CD4-positive, CD25-positive, alpha-beta regulatory T cell (primary cell): ENCODE measurements at places on chromosomes 1 and 21. TPM values are rescaled to one million over a fixed set of nuclear protein-coding genes. Genes with fewer than 3 reads are reported as not detected.

Gene MSH4
- polyA plus RNA-seq = not detected

Gene TMEM63A
- polyA plus RNA-seq = 66.9 TPM

Gene EYA3
- 5.6 TPM for polyA plus RNA-seq

Gene NTPCR
- polyA plus RNA-seq = 22.3 TPM

Gene CLDN14
- not detected for polyA plus RNA-seq

Gene LDLRAD1
- not detected for polyA plus RNA-seq

Gene UHMK1
- polyA plus RNA-seq = 56.8 TPM

Gene ILDR2
- 0.29 TPM for polyA plus RNA-seq

Gene OR6N1
- not detected for polyA plus RNA-seq

Gene F13B
- polyA plus RNA-seq = not detected

Gene FAM72B
- 1.1 TPM for polyA plus RNA-seq

Gene C1orf174
- polyA plus RNA-seq = 26.3 TPM

Gene RSBN1
- 52.7 TPM for polyA plus RNA-seq

Gene RIMKLA
- not detected for polyA plus RNA-seq

Gene TMEM200B
- polyA plus RNA-seq = not detected

Gene C8A
- not detected for polyA plus RNA-seq

Gene OR2T34
- not detected for polyA plus RNA-seq

Gene SLC44A5
- 1.4 TPM for polyA plus RNA-seq
